ENCODE measurements at places on chromosomes 4 and X. TPM values are rescaled to one million over a fixed set of nuclear protein-coding genes. Genes with fewer than 3 reads are reported as not detected.

Gene PLP2
- total RNA-seq: 73.1 TPM

Gene BMX
- not detected for total RNA-seq

Gene GAGE12J
- not detected for total RNA-seq

Gene SOX3
- total RNA-seq: not detected

Gene CT45A5
- not detected for total RNA-seq

Gene DDIT4L
- total RNA-seq: 12.9 TPM

Gene TCEAL7
- 26.2 TPM for total RNA-seq

Gene NIPAL1
- total RNA-seq: under 0.01 TPM

Gene NWD2
- total RNA-seq: not detected

Gene NAA15
- total RNA-seq: 60.6 TPM

Gene CMC4
- total RNA-seq: 7.0 TPM

Gene GPR173
- 3.1 TPM for total RNA-seq

Gene STPG2
- total RNA-seq: not detected

Gene PHF8
- 15.6 TPM for total RNA-seq

Gene CENPVL3
- total RNA-seq: not detected

Gene KCTD8
- total RNA-seq: 0.20 TPM

Gene SLC9B2
- 27.6 TPM for total RNA-seq

Gene ADH4
- total RNA-seq: not detected

Gene SORBS2
- total RNA-seq: 3.7 TPM

Gene UGT2B17
- total RNA-seq: not detected

Gene USP17L17
- not detected for total RNA-seq

Gene APLN
- 0.78 TPM for total RNA-seq
